Cardiac septum (tissue), 1 donor: ENCODE measurements at places on chromosomes 1 and 21.

- DNase-seq: no peak
These were observed 205.5 kb downstream of the RPS6KC1 start for GRCh38 chr1:213256438-213257087.

- DNase-seq: no peak
These were observed 12.1 kb downstream of the LRP8 start for GRCh38 chr1:53315456-53316423.

DNA sequence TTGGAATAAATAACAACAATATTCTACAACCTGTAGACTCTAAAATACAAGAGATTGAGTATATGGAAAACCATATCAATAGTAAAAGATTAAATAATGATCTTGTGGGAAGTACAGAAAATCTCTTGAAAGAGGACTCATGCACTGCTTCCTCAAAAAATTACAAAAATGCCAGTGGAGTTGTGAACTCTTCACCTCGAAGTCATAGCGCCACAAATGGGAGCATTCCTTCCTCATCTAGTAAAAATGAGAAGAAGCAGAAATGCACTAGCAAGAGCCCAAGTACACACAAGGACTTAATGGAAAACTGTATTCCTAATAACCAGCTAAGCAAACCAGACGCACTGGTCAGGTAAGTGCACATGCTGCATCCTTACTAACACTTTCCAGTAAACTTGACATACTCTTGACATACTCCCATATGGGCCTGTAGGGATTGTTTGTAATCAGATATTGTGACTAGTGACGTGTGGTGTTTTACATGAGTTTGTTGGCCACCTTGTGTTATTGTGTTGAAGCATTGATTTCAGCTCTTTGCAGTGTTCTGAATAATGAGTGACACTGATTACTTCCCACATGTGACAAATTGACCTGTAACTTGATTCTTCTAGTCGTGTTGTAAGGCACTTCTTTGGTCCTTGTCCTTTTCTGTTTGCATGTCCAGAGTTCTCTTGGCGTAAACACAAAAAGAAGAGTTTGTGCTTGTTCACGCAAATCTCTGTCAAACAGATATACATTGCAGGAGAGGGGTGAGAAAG lies 28.0 kb downstream of the MACO1 start:
- no peak for DNase-seq

DNA sequence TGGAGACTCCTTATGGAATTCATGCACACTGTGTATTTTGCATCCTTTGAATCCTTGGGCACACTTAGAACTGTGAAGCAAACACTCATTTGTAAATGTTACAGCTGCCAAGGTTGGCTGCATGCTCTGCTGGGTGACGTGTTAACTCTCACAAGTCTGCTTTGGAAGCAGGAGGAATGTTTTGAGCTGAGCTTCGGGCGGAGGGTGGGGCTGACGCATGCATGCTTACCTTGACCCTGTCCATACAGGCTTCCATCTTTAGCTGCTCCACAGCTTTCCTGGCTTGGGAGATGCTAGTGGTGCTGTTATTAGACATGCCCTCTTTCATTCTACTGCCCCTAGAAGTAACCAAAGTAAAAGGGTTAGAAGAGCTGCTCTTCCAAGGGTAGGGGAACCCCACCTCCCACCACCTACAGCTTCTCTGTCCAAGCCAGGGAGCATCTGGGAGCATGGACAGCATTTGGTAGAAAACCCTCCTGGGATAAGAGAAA lies 66.0 kb downstream of the GNG4 start:
- no peak for DNase-seq

DNA sequence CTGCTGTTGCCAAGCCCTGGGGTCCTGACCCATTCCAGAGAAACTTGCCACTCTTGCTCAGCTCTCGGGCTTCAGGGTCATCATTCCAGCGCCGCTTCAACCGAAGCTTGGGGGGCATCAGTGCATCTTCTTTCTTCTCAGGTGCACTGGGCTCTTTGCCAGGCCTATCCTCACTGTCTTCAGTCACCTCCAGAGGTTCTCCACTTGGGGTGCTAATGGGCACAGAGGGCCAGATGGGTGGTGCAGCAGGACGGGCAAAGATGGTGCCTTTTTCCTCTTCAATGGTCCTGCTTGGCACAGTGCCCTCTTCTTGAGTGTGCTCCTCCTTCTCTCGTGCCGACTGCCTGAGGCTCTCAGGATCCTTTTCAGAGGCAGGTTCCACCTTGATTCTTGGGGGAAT lies 13.3 kb downstream of the ETV3 start:
- DNase-seq: no peak

GRCh38 chr21:36337099-36337509 lies 17.1 kb downstream of the MORC3 start:
- DNase-seq: no peak

DNA sequence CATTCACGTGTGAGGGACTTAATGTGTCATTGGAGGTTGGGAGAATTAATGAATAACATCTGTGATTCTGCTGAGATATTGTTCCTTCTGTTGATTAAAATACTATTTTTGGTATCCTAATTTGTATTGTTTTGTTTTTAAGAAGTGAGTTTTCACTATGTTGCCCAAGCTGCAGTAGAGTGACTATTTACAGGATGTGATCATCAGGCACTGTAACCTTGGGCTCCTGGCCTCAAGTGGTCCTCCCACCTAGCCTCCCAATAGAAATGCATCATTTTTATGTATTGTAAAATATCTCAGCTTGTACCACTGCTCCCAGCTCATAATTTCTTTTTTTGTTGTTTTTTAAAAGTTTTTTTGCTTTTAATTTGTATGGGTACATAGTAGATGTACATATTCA lies 14.3 kb downstream of the ALG6 start:
- no peak for DNase-seq

- DNase-seq: no peak
These were observed 46.3 kb downstream of the HTR6 start for GRCh38 chr1:19710825-19711611.

- no peak for DNase-seq
These were observed 84.3 kb upstream of the SPATA6 start for GRCh38 chr1:48556186-48556850.

- no peak for DNase-seq
These were observed 197.4 kb downstream of the GRIK3 start for GRCh38 chr1:36836916-36837315.

DNA sequence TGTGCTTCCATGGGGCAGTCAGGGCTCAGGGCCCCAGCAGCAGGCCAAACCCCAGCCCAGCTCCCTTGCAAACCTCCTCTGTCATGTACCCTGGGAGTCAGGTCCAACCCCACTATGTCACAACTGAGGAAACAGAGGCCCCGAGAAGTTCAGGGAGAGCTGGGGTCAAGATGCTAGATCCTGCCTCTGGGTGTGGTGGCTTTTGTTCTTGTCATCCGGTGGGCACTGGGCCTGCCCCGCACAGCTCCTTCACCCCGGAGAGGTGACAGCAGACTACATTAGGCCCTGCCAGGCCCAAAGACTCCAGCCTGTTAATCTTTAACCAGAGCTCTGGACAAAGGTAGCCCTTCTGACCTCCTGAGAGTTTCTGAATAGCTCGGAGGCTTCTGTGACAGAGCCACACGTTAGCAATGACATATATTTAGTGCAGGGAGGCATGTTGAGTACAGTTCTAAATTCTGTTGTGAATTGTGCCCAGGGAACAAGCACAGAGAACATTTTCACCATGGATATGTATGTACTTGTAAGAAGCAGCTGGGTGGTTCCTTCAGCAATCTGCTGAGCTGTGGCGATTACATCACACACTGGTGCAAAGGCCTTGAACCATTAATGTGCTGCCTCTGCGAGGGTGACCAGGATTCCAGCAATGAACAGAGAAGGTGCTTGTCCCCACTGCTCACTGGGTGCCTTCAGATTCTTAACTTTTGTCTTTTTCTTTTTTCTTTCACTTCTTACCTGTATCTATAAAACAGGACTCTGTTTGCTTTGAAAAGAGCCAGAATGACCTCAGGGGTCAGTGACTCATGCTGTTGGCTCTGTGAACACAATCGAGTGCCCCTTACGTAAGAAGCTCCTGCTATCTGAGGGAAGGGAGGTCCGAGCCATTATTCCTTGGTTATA lies 102.8 kb downstream of the RHOU start:
- DNase-seq: no peak

GRCh38 chr1:244353551-244354091 lies 98.1 kb downstream of the ADSS2 start:
- no peak for DNase-seq

GRCh38 chr1:30684881-30685795 lies 38.2 kb downstream of the MATN1 start:
- peak; percentile 64 for DNase-seq
